ENCODE measurements at places on chromosomes 1 and 21.
A peak's percentile ranks its signal among the peaks of the same experiment; 100 is the strongest.

GRCh38 chr1:244439391-244440032 lies 12.2 kb downstream of the ADSS2 start:
- H3K27ac ChIP-seq = no peak overlapping the region
- H3K36me3 ChIP-seq = peaks cover 23% of the 10 kb centered on the region
- no peaks in the 10 kb centered on the region for H3K4me1 ChIP-seq
- H3K4me3 ChIP-seq = no peak overlapping the region

DNA sequence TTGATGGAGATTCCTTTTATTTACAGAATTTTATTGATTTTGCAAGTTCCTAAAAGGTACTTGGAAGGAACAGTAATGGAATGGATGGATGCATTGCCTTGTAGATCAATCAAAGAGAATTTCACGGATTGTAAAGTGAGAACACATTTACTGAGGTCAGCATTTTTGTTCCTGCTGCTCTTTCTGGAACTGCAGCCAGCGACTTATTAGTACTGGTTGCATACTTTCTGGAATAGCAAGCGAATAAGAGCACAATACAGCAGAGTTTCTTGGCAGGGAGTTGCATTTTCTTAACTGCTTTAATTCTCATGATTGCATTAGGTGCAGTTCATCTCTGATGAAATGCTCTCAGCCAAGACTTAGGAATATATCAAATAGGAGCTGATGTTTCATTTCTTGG lies 106.1 kb upstream of the CHODL start:
- no peaks in the 10 kb centered on the region for H3K36me3 ChIP-seq
- H3K27me3 ChIP-seq = no peaks in the 10 kb centered on the region
- H3K27ac ChIP-seq = no peak overlapping the region
- no peak overlapping the region for H3K4me3 ChIP-seq
- H3K4me1 ChIP-seq = no peaks in the 10 kb centered on the region

DNA sequence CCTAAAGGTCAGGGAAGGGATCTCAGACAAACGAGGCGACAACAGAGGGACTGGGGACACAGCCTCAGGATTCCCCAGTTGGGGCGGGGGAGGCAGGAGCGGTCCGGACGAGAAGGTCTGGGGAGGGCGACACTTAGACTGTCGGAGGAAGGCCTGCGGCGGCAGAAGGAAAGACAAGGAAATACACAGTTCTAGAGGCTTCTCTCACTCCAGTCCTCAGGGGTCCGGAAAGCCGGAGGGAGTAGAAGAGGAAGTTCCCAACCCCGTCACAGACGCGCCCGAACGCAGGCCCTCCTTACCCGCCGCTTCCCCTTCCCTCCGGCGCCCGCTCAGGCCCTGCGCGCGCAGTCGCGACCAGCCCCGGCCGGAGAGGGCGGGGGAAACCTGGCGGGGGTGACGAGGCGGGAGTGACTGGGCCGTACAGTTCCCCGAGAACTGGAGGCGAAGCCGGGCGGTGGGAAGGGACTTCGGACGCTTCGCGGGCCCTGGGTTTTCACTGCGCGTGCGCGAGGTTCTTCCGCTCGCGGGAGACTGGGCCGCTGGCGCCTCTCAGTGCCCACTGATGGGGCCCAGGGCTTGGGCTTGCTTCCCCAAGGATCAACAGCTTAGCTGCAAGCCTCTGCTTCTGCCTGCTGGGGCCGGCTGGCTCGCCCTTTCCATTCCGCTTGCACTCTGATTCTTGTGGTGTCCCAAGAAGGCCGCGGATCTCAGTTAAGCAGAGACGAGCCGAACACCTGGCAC lies at the start of gene IPP:
TSS of gene IPP (minus strand) at position 356 of the 741 bp plus-strand sequence. CDS start 4,242 bp downstream, outside the sequence.
- peaks cover 27% of the 10 kb centered on the region for H3K4me1 ChIP-seq
- peak within 1 kb of the TSS; percentile 40 for H3K4me3 ChIP-seq
- peak within 1 kb of the TSS; percentile 84 for H3K27ac ChIP-seq
- peak; percentile 96 for DNase-seq

DNA sequence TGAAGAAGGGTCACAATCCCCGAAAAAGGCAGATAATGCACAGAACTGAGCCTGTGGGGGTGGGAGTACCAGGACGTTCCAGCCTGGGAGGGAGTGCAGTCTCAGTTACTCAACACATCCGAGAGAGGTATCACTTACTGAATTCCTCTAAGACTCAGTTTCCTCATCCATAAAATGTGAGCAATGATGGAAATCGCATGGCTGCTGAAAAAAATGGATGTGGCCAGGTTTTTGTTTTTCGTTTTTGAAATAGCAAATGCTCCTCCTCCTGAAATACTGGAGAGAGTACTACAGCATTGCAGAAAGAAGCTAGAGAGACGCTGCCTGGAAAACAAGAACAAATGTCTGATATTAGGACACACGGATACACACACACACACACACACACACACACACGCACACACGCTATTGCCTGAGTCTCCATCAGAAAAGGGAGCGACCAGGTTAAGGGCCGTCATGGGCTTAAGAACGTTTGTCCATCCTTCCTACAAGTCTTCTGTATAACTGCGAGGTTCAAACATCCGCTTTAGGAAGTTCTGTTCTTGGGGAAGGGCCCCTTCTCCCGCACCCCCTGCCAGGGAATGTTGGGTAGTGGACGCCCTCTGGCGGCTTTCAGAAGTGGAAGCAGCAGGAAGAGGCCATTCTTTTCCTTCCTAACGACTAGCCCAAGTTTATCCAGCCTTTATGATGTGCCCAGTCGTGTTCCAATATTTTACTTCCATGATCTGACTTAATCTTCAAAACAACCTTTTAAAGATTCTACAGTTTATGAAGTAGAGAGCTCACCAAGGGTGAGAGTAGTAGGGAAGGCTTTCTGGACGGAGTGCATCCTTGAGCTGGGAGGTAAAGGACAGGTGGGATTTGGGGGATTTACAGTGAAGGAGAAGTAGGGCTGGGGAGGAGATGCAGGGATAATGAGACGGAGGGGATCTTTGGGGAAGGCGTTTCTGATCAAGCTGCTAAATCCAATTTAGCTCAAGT lies 699 bp upstream of the NES start:
- 0 out of 2 replicates have a peak, but pooled peaks cover 3% of the 10 kb centered on the region for H3K4me1 ChIP-seq
- peaks cover 69% of the 10 kb centered on the region for H3K27me3 ChIP-seq
- H3K4me3 ChIP-seq = no peak overlapping the region
- H3K36me3 ChIP-seq = no peaks in the 10 kb centered on the region

- H3K36me3 ChIP-seq = peaks cover 74% of the 10 kb centered on the region
- no peaks in the 10 kb centered on the region for H3K27me3 ChIP-seq
Observed at GRCh38 chr1:155729031-155729898, 40.4 kb downstream of the DAP3 start.

GRCh38 chr1:226625326-226625725 lies 76.8 kb downstream of the STUM start:
- no peaks in the 10 kb centered on the region for H3K36me3 ChIP-seq
- no peak overlapping the region for H3K4me3 ChIP-seq
- DNase-seq = no peak
- no peaks in the 10 kb centered on the region for H3K27me3 ChIP-seq

DNA sequence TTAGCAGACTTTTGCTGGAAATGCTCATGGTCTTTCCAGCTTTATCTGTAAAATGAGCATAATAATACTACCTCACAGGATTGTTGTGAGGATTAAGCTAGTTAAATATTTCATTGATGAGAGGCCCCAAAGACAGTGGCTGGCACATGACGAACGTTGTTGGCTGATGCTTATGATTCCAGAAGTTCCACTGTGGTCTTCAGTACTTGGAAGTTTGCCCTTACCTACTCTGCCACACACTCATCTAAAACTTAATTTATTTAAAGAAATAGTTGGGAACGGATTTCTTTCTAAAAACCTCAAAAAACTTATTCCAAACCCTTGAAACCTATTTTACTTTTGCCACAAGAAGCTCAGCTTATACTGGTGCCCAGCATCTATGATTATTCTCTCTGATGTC lies 170.7 kb downstream of the DHRS3 start:
- H3K27me3 ChIP-seq = no peaks in the 10 kb centered on the region
- peaks cover 3% of the 10 kb centered on the region for H3K36me3 ChIP-seq
- H3K4me1 ChIP-seq = peaks cover 38% of the 10 kb centered on the region
- peak overlapping the region; percentile 88 for H3K27ac ChIP-seq
- DNase-seq = no peak
- no peak overlapping the region for H3K4me3 ChIP-seq

DNA sequence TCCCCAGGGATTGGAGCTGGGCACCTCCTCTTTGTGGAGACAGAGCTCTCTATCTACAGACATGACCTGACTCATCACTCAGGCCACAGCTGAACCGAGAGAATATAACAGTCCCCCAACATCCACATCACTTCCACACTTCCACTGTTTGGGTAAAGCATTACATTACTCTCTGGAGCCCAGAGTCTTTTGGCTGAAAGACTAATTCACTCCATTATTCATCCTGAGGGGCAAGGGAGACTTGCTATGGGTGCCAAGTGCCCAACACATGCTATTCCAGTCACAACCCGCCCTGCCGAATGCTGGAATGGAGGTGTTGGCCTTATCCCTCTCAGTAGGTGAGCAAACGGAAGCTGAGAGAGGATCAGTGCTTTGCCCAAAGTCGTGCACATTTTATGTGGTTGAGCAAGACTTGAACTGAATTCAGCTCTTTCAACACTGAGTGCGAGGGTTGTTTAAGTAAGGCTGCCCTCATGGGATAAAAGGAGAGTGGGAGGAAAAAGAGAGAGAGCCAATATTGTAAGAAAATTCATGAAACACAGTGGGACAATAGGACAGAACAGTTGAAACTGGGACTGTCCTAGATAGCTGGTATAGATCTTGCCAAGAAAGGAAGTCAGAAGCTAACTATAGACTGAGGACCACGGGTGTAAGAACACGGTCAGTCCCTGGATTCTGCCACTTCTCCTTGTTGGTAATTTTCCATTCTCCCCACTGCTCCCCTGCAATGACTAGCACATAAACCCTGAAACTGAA lies 13.5 kb upstream of the CHI3L1 start:
- H3K27ac ChIP-seq = no peak overlapping the region
- DNase-seq = no peak
- no peak overlapping the region for H3K4me3 ChIP-seq
- no peaks in the 10 kb centered on the region for H3K36me3 ChIP-seq

GRCh38 chr1:170768929-170769328 lies 105.0 kb downstream of the PRRX1 start:
- no peaks in the 10 kb centered on the region for H3K36me3 ChIP-seq
- no peak overlapping the region for H3K27ac ChIP-seq
- no peak overlapping the region for H3K4me3 ChIP-seq
- DNase-seq = no peak
- peaks cover 8% of the 10 kb centered on the region for H3K4me1 ChIP-seq
- no peaks in the 10 kb centered on the region for H3K27me3 ChIP-seq

DNA sequence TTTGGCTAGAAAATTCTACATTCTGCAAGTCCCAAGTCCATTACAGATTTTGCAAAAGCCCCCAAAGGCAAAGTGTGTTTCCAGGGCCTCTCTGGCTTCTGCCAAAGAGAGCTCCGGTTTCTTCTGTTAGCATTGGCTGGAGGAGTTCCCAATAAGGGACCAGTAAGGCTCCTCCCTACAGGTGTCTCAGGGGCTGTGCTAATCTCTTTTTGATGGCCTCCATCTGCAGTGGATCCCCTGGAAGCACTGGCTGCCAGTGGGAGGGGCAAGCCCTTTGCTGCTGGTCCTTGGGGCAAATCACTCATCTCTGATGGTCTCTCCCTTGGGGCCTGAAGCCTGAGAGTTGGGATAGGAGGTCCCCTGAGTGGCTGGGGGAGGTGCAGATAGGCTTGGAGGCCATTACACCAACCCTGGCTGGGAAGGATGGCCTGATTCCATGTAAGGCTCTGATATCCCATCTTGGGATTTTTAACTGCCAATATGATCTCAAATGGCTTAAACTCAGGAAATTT lies 89.1 kb upstream of the USP24 start:
- H3K27ac ChIP-seq = no peak overlapping the region
- H3K27me3 ChIP-seq = peaks cover 5% of the 10 kb centered on the region
- DNase-seq = no peak
- no peaks in the 10 kb centered on the region for H3K4me1 ChIP-seq

GRCh38 chr1:60765204-60765603 lies 317.2 kb upstream of the NFIA start:
- DNase-seq = peak; percentile 8
- no peaks in the 10 kb centered on the region for H3K36me3 ChIP-seq
- H3K4me3 ChIP-seq = no peak overlapping the region
- H3K4me1 ChIP-seq = no peaks in the 10 kb centered on the region
- no peak overlapping the region for H3K27ac ChIP-seq
- no peaks in the 10 kb centered on the region for H3K27me3 ChIP-seq

DNA sequence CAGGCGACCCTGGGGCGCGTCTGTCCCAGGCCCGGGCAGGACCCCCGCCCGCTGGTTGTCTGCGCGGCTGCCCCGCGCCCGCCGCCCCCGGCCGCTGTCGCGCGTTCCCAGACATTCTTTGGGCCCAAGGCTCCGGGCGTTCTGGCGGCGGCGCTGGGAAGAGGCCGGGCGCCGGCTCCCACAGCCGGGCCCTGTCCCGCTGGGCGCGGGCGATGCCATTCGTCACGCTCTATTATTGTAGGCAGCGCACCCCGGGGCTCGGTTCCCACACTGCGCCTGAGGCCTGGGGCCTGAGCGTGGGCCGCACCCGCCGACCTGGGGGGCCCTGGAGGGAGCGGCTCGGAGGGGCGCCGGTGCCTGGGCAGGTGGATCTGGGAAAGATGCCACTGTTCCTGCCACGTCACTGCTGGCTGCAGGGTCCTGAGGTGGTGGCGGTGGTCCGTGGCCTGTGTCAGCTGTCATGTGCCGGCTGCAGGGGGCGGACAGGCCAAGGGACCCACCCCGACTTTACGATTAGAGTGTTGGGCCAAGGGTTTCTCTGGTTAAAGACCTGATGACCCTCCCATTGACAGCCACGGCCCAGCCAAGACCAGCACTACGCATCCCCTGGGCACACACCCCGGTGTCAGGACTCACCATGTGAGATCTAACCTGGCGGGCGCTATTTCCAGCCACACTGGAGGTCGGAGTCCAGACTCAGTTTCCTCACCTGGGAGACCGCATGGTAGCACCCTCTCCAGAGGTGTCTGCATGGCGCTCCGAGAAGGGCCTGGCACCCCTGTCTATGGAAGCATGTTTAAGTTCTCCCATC lies 55.1 kb upstream of the ADARB1 start:
- H3K4me1 ChIP-seq = no peaks in the 10 kb centered on the region
- no peaks in the 10 kb centered on the region for H3K27me3 ChIP-seq
- no peak overlapping the region for H3K4me3 ChIP-seq
- H3K27ac ChIP-seq = no peak overlapping the region
- no peaks in the 10 kb centered on the region for H3K36me3 ChIP-seq

GRCh38 chr1:202632241-202632640 lies 78.0 kb downstream of the SYT2 start:
- H3K27ac ChIP-seq = no peak overlapping the region
- no peak overlapping the region for H3K4me3 ChIP-seq
- DNase-seq = no peak
- no peaks in the 10 kb centered on the region for H3K36me3 ChIP-seq
- H3K4me1 ChIP-seq = peaks cover 6% of the 10 kb centered on the region

DNA sequence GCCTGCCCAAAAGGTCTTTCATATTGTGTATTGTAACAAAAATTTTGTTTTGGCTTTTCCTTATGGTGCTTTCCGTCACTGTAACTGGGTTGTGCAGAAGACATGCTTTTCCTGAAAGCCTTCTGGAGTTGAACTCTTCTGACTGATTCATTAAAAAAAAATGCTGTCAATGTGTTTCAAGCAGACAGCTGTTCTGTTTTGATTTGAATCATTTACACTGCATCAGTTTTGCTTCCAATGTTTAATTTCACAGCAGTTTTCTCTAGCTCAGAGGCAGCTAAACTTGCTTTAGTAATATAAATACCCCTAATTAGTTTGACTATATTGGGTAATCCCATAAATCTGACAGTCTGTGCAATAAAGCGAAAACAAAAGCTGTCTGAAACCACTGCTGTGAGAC lies 7.9 kb downstream of the UTP11 start:
- H3K27me3 ChIP-seq = no peaks in the 10 kb centered on the region
- no peak overlapping the region for H3K27ac ChIP-seq
- no peak for DNase-seq
- H3K4me3 ChIP-seq = no peak overlapping the region

GRCh38 chr1:22607154-22607553 lies 29.3 kb upstream of the C1QA start:
- no peak overlapping the region for H3K4me3 ChIP-seq
- no peak overlapping the region for H3K27ac ChIP-seq
- DNase-seq = no peak
- no peaks in the 10 kb centered on the region for H3K4me1 ChIP-seq
- H3K27me3 ChIP-seq = no peaks in the 10 kb centered on the region
- no peaks in the 10 kb centered on the region for H3K36me3 ChIP-seq

Measured in DND-41 (cell line).